ENCODE measurements at places on chromosomes 4 and X.

DNA sequence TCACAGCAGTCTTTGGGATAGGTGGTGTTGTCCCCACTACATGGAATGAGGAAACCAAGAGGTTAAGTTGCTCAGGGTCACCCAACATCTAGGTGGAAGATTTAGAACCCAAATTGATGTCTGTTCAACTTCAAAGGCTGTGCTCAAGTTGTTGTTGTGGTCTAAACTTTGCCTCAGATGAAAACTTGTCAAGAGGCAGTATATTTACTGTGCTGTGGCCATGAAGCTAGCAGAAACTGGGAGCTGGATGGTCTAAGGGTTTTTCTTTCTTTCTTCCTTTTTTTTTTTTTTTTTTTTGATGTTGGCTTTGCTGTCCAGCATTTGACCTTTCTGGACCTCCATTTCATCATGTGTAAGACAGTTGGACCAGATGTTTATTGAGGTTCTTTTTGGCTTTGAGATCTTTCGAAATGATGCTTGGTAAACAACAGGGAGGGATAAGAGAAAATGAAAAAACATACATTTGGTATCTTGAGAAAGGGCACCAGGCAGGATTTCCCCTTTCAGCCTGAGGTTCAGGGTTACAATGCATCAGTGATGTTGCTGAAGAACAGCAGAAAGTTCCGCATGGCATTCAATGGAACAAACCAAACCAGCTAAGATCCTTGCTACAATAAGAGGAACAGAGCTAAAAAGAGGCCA, 166.2 kb upstream of the RPS6KA3 start:
- no peak for DNase-seq

DNA sequence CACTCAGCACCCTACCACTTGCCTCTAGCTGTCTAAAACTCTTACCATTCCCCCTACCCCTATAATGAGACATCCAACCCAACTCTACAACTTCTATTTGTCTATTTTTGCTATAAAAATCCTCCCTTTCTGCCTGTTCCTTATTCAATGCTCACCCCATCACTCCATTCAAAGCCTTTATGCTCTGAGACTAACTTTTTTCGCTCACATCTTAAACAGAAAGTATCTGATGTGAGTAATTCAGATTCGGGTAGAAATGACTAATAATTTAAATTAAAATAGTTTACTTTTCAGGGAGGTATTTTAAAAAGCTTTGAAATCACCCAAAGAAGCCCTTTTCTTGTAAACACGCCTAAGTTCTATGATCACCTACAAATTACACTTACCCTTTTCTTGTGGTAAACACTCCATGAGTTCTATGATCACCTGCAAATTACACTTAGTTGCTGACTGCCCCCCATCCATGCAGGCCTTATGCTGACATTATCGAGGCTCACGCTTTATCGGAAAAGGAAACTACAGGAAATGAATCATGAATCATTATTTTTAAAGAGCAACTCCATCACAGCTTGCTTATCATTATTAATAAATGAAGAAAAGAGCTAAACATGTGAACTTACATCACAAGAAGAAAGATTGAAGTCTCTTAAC, 168.7 kb upstream of the PPP1R2C start:
- no peak for DNase-seq

DNA sequence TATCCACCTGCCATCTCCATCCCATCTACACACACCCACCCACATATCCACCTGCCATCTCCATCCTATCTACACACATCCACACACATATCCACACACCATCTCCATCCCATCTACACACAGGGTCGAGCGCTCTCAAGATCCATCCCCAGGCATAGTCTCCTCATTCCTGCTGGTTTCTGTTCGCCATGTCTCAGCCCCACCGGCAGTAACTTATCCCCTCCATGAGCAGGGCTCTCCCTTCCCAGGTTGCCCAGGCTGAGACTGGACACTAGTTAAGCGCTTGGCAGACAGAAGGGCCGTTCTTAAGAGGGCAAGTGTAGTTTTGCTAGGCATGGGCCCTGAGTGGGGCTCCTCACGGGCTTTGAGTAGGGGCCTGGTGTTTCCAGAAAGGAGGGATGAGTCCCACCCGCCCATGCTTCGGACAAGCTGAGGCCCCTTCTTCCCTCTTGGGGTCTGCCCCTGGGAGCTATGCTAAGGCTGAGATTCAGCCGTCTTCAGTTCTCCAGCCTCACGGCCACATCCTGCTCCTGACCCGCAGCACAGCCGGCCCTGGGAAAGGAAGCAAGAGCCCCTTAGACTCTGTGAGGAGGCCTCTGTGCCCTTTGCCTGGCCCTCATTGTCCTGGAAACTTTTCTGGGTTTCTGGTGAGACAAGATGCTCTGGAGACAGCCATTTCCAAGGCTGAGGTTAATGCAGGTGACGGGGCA, 20.4 kb downstream of the TMEM271 start:
- no peak for DNase-seq

- no peak for DNase-seq
Measured at GRCh38 chr4:175460414-175460813, 351.6 kb downstream of the GPM6A start.

All from hypothalamus (tissue), 51 donors.